ENCODE measurements at places on chromosomes 11 and 22.

DNA sequence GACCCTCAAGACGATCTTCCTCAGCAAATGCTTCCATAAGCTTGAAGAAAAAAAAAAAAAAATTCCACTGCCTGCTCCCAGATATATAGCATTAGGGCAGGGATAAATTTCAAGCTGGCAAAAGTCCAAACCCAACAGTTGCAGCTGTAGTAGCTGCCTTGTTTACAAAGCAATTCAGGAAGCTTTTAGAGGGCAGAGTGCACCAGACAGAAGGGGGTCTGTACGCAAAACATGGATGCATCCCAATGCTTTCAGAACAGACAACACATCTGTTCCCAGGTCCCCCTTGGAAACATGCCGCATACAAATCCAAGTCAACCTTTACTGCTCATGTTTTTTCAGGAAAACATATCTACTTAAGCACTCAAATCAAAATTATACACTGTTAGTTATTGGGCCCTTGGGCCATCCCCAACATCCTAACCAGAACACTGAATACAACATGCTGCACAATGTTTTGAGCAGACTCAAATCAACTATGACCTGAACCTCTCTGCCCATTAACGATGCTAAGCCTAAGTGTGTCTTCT lies 94.5 kb downstream of the CADM1 start:
- DNase-seq = no peak

GRCh38 chr11:110455718-110456117 lies 26.0 kb downstream of the FDX1 start:
- no peak for DNase-seq

- DNase-seq = no peak
These were observed 62.7 kb downstream of the MICAL2 start for GRCh38 chr11:12173111-12173510.

GRCh38 chr11:122676638-122677037 lies 21.1 kb downstream of the UBASH3B start:
- DNase-seq = no peak

- no peak for DNase-seq
These were observed 142.0 kb downstream of the BRD1 start for GRCh38 chr22:49685686-49686085.
